ENCODE measurements at places on chromosomes 2 and 18.

DNA sequence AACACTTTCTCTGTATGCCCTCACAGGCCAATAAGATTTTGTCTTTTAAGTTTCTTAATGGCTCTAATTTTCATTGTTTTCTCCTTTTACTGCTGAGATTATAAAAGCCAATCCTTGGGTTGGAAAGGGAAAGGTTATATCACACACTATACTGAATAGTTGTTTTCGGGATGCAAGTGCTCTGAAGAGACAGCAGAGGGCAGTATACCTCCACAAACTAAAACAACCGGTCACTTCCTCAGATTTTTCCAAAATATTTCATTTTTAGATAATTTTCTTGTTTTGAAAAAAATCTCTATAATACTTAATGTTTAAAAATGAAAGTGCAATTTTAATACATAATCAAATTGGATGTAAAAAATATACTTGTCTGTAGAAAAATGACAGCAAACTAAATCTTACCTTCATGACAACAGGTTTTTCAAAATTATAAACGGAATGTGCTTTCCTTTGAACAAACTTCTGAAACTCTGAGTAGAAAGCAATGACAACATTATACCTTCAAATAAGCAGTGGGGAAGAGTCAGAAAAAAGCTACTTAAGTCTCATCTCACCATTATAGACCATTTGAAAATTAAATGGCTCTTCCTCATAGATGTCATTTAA is 82.7 kb downstream of the ORC4 start:
- peak; percentile 23 for DNase-seq

DNA sequence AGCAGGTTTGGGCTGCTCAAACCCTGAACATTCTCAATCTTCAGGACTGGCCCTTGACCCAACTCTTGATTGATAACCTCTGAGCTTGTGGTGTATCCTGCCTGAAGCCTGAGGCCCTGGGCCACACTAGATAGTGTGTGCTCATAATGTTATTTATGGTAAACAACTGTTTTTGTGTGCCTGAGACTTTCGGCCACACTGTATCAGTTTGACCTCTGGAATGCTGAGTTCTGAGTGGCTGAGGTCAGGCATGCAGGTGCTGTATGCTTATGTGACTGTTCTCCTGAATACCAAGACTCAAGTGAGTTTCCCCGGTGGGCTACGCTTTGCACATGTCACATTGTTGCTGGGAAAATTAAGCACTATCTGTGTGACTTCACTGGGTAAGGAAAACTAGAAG is 82.2 kb upstream of the RMP24 start:
- DNase-seq, result no peak

DNA sequence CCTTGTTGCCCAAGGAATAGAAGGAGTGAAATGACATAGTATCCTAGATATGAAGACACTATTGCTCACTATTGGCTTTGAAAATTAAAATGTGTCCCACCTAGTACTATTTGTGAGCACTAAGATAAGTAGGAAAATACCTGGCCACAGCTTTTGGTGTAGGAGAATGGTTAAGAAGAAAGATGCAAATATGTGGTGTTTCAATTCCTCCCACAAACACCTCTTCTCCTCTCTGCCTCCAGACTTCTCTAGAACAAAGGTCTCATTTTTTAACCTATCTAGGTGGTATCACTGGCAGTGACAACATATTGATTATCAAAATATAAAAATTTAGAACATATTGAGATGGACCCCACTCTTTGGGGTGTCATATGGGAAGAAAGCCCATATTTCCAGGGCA is 929.9 kb upstream of the FANCL start:
- DNase-seq, result no peak

GRCh38 chr2:224155896-224156295 is 116.8 kb upstream of the SERPINE2 start:
- no peak for DNase-seq

DNA sequence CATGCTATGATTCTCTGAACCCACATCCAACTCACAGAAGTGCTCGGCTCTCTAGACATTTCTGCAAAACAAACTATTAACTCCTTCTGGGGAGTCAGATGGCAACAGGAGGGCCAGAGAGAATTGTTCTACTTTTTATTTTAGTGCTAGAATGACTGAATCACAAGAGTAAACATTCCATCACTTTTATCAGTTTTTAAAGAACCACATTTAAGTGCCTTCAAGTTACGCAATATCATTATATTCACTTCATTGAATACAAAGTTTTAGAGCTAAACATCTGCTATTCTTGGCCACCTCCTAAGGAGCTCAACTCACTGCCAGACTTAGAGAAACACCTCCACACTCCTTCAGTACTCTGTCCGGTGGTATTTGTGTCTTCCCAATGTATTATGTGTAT is 22.4 kb downstream of the B4GALT6 start:
- no peak for DNase-seq

- no peak for DNase-seq
Measured at GRCh38 chr2:191885098-191885497, 38.2 kb upstream of the CAVIN2 start.

Measured in LHCN-M2 (cell line).